ENCODE measurements at places on chromosomes 13 and 19. TPM values are rescaled to one million over a fixed set of nuclear protein-coding genes. Genes with fewer than 3 reads are reported as not detected.

DNA sequence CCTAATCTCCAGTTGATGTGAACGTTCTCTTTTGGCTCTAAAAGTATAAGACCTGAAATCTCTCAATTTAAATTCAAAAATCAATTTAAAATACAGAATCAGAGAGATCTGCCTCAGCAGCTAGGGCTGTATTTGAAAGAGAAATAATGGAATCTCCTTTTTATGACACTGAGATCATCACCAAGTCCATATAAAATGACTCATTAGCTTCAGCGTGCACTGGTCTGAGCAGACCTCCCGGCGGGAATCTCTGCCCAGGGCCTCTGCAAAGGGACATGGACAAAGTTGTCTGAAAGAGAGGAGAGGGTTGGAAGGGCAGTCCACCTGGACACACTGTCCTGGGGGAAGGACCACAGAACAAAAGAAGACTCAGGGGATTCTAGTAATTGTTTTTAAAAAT is 855.6 kb downstream of the EFNB2 start:
- DNase-seq: no peak

PSG5 gene
- not detected for polyA plus RNA-seq

DNA sequence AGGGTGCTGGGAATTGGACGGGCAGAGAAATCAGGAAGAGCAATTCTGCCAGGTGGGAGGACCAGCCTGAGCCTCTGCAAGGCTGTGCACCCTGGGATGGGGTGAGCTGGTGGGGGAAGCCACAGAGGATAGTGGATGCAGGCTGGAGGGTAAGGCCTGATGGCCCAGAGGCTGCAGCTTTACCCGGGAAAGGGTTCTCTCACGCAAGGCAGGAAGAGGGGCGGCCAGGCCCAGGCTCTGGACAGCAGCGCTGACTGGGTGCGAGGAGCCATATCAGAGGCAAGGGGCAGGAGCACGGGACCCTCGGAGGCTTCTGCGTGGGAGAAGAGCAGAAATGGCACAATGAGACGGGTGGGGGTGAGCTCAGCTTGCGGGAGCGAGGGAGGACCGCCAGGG is 104.6 kb downstream of the SOX1 start:
- no peak for DNase-seq

DNA sequence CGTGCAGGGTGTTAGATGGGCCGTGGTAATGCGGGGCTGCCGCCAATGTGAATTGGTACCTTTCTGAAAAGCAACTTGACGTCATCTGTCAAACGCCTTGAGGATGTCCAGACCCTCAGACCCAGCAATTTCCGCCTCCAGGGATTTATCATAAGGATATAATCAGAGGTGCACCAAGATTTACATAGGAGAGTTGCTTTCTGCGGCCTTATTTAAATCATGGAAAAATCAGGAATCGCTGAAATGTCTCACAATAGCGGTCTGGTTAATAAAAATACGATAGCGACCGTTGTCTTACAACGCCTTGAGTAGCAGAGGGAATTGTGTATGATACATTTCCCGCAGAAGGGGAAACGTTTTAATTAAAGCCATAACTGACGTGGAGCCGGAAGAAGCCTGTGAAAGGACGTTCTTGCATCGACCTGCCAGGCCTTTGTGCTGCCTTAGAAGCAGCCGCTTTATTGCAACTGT is 32.3 kb upstream of the NDUFS7 start:
- no peak for DNase-seq

- DNase-seq: no peak
Measured at GRCh38 chr13:110723598-110723997, 10.1 kb downstream of the ING1 start.

ZNF90 gene
- 1.8 TPM for polyA plus RNA-seq

- no peak for DNase-seq
Measured at GRCh38 chr13:44172281-44172810, 201.3 kb upstream of the SERP2 start.

- peak; percentile 61 for DNase-seq
Measured at GRCh38 chr19:12766051-12766521, 9.3 kb downstream of the HOOK2 start.

GRCh38 chr13:70473907-70474306 is 365.7 kb upstream of the KLHL1 start:
- no peak for DNase-seq

DNA sequence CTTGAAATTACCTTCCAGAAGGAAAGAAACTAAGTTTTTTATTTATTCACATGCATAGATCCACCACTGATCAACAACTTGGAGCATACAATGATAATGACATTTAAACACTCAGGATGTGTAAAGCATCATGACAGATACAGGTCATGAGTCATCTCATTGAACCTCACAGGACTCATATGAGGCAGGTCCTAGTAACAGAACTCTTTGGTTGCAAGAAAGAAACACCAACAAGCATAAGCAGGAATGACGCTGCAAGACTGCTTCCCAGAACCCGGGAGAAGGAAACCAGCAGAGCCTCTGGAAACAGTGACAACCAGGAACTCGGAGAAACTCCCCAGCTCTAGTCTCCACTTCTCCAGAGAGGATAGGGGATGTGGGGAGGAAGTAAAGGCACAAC is 60.8 kb upstream of the IPO5 start:
- no peak for DNase-seq

DNA sequence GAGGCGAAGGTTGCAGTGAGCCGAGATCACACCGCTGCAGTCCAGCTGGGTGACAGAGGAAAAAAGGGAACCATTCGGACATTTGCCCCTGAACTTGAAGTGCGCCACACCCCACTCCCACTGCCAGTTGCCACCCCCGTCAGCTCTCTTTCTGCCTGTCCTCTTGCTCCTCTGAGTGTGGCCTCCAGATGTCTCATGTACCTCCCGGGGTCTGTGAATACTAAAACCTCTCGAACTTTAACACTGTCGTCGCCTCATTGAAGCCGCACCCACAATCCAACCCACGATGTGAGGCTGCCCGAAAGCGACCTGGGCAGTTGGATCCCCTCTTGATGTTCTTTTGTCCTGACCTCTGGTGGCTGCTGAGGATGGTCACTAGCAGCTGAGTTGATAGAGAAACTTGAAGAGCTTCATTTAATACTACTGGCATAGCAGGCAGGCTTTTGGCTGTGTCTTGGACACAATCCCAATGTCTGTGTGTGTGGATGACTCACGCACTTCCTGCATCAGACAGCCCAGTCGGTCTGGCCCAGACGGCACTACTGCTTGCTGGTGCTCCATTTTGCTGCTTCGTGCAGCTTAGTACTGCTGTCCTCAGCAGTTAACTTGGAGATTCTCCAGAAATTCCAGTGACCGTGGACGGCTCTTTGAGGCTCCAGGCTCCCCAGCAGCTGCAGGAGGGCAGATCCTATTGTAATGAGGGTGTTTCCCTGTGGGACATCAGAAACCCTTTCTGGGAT is 4.2 kb downstream of the FPR3 start:
- no peak for DNase-seq

DNA sequence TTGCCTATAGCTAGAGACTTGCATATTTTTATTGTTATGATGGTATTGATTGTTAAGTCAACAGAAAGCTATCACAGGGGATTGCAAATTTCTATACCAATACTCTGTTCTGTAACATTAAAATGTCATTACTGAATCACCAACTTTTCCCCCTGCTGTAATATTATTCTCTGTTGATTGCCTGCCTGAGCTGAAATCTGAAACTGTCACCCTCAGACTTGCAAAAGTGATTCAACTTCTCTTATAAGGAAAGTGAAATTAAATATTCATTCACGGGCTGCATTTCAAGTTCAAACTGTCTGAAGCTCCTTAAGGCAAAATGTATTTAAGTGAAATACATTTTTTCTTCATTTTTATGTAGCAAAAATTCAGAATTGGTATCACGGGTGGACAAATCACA is 723.2 kb downstream of the PCDH9 start:
- no peak for DNase-seq

GRCh38 chr13:50277127-50277526 is 261.9 kb downstream of the KCNRG start:
- no peak for DNase-seq

DNA sequence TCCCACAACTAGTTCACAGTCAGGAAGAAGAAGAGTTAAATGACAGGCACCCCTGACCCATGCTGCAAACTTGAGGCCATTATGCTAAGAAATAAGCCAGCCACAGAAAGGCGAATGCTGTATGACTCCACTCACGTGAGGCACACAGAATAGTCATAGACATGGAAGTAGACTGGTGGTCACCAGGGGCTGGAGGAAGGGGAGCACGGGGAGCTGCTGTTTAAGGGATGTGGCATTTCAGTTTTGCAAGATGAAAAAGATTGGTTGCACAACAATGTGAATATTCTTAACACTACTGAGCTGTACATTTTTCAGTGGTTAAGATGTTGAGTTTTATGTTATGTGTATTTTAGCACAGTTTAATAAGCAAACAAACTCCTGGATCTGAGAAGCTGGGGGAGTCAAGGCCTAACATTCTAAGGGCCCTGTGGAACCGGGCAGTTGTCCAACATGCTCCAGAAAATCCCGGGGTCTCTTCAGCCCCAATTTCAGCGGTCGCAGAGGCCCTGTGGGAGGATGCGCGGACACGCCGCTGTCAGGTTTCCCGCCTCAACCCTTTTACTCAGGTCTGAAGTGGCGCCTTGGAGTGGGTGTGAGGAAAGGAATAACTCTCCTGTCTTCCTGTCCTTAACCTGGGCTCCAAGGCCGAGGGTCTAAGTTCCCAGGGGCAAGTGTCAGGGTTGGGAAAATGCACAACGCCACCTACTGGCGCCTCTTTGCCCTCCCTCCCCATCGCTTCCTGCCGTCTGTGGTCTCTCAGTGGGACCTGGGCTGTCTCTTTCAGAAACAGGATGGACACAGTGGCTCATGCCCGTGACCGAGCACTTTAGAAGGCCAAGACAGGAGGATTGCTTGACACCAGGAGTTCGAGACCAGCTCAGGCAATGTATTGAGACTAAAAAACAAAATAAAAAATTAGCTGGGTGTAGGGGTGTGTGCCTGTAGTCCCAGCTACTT is 4.4 kb upstream of the TMEM272 start:
- peak; percentile 14 for DNase-seq

- DNase-seq: no peak
Measured at GRCh38 chr19:40893112-40893511, 11.1 kb upstream of the CYP2A7 start.

DNA sequence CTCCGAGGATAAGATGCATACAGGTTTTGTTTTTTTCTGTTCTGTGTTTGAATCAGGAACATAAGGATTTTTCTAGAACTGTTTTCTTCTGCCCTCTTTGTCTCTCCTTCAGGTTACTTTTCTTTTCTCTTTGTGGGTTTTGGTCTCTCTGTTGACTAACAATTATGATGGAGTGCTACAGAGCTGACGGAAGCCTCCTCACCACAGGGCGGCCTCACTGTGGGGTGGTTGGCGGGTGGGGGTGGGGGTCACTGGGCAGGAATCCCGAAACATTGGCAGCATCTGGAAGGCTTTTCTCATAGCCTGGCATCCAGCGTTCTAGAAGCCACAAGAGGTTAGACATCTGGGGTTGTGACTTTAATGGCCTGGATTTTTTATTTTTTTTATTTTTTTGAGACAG is 12.0 kb upstream of the MATK start:
- no peak for DNase-seq

- DNase-seq: no peak
Measured at GRCh38 chr13:40812102-40812501, 22.7 kb downstream of the SLC25A15 start.

F2RL3 gene
- not detected for polyA plus RNA-seq

DNA sequence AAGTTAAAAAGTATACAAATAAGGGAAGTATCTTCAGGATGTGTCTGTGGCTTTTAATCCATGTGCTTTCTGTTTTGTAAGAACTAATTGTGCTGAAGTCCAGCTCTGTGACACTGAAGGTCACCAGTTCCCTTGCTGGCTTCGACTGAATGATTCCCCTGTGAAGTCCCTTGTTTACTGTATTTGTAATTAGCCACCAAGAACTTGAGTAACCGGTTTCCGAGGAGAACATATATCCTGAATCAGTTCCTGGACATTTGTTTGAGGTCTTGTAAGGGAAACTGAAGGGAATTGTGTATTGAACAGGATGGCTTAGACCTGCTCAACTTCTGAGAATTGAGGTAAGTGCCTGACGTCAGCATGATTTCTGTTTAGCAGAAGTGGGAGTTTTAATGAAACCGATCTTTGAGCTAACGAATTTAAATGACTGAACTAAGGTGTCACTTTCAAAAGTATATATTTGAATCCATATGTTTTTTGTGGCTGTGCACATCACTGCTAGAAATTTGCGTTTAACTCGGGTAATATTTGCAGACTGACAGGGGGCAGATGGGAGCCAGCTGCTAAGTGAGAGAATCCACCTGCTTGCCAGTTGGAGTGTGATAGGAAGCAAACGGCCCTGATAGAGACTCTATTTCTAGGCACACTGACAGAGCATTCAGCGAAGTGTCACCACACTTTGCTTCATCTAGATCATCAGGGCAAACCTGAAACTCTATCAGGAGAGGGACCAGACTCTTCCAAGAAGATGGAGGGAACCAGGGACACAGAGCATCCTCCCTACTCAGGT is 530.0 kb downstream of the RFC3 start:
- no peak for DNase-seq

RDH8 gene
- polyA plus RNA-seq: not detected

SYMPK gene
- 17.5 TPM for polyA plus RNA-seq

DNA sequence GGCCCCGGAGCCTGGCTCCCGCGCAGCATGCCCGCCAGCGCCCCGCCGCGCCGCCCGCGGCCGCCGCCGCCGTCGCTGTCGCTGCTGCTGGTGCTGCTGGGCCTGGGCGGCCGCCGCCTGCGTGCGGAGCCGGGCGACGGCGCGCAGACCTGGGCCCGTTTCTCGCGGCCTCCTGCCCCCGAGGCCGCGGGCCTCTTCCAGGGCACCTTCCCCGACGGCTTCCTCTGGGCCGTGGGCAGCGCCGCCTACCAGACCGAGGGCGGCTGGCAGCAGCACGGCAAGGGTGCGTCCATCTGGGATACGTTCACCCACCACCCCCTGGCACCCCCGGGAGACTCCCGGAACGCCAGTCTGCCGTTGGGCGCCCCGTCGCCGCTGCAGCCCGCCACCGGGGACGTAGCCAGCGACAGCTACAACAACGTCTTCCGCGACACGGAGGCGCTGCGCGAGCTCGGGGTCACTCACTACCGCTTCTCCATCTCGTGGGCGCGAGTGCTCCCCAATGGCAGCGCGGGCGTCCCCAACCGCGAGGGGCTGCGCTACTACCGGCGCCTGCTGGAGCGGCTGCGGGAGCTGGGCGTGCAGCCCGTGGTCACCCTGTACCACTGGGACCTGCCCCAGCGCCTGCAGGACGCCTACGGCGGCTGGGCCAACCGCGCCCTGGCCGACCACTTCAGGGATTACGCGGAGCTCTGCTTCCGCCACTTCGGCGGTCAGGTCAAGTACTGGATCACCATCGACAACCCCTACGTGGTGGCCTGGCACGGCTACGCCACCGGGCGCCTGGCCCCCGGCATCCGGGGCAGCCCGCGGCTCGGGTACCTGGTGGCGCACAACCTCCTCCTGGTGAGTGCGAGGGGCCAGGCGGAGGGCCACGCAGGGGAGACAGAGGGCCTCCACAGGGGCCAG is at the start of gene KL:
Gene KL (plus strand): TSS at position 10 of the 909 bp plus-strand sequence. CDS start 18 bp downstream, at position 28.
- no peak for DNase-seq

ONECUT3 gene
- polyA plus RNA-seq: not detected

PLPPR3 gene
- polyA plus RNA-seq: not detected

Data from CD8-positive, alpha-beta memory T cell (primary cell).